Stimulated activated CD4-positive, alpha-beta T cell treated with anti-CD3 and anti-CD28 coated beads, TNF-alpha, amount 100 ng/mL, for 24 hours (primary cell): ENCODE measurements at places on chromosomes 4 and X.

- peak; percentile 28 for DNase-seq
These were observed 71.0 kb downstream of the AFF1 start for GRCh38 chr4:87005690-87006425.

GRCh38 chr4:140095694-140096482, 58.1 kb downstream of the MAML3 start:
- DNase-seq = peak; percentile 46

DNA sequence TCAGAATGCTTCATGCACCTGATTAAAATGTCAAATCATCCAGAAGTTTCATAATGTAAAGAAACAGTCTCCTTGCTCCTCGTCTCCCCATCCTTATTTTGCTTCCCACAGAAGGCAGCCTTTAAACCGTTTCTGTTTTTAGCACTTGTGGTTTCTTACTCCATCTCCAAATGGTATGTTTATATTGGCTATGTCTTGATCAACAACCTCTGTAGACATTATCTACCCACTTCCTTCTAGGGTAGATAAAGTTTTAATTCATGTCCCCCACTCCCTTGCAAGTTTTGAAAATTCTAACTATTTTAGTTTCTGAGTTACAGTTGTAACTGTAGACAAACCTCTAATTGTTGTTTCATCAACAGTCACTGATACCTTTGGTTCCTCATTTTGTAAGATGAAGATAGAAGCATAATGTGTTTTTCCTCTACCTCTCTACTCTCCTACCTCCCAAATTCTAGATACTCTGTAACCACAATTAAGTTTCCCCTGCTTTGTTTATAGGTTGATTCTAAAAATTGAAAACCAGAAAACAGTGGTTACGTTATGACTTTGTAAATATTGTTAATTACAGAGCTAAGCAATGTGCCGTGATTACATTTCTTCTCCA, 291.7 kb upstream of the GATB start:
- no peak for DNase-seq

GRCh38 chr4:53779025-53779424, 187.7 kb upstream of the LNX1 start:
- DNase-seq = no peak

- no peak for DNase-seq
These were observed 4.1 kb downstream of the OPHN1 start for GRCh38 chrX:68429216-68429615.

DNA sequence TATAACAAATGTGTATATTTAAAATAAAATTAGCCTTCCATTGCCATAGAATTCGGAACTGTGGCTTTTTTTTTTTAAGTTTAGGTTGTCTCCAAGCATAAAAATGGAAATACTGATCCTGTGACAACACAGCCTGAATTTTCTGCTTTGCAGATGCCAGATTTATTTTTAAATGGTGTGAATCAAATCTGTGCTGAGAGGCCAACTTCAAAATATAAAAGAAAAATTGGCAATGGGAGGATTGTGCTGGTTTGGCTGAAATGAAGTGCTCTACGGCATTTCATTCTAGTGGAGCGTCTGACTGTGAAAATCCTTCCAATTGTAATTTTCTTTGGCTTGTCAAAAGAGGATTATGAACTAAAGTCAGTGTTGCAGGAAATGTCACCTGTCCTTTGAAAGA, 580.3 kb upstream of the ZFP42 start:
- DNase-seq = no peak

- no peak for DNase-seq
These were observed 148.9 kb downstream of the AFF2 start for GRCh38 chrX:148649145-148649795.

DNA sequence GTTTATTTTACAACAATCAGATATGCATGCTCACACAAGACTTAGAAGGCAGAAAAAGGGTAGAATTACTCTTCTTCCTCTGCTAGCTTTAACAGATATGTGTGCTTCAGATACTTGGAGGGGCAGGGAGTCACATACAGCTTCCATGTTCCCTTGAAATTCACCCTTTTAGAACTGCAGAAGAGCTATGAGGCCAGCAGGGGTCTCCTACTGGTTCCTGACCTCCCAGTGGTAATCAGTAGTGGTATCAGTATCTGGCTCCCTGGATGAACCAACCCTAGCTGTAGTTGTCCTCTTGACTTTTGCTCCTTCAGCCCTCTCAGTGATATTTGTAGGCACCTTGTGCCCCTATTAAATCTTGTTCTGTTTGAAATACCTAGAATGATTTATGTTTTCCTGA, 81.5 kb downstream of the RCHY1 start:
- DNase-seq = no peak

GRCh38 chr4:164177153-164177552, 576.8 kb upstream of the SMIM31 start:
- DNase-seq = no peak

DNA sequence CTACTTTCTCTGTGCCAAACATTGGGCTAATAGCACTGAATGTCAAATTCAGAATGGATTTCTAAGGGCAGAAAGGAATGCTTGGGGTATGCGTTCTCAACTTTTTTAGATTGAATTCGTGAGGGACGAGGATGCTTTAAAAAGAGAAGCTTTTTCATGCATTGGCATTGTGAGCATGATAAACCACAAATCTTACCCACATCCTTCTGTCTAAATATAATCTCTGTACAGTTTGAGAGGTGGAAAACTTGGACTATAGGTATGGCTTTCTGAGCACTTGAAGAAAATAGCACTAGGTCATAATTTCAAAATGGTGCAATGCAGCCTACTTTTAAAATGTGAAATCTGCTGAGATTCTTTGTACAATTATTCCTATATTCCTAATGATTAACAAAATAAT, 71.4 kb upstream of the HHIP start:
- DNase-seq = no peak

DNA sequence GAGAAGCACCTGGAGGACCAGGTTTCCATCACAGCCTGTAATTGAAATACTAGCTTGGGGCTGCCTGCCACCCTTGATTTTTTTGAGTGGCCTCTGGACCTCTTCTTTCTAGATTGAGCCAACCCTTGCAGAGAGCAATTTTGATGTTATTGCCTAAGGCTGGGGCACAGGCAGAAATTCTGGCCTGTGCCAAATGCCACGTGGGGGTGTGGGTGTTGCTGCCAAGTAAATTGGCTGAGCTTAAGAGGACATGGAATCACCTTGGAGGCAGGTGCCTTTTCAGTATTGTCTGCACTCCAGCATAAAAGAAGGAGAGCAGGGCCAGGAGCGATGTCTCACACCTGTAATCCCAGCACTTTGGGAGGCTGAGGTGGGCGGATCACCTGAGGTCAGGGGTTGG, 286.1 kb upstream of the PRPS2 start:
- DNase-seq = no peak

DNA sequence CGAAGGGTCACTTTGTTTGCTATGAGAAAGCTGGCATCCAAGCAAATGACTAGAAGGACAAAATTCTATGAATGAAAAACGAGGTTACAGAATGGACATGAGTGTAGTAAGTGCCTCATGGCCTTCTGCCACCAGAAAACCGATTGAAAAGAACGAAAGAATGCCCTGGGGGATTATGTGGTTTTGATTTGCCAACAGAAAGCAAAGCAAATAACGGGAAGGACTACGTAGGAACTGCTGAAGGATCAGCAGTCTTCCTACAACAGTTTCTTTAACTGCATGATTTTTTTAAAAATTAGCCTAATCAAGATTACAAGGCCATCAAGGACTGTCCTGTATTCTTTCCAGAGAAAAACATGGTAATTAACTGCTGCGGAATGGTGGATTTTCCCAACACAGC, 50.6 kb downstream of the NRK start:
- no peak for DNase-seq

GRCh38 chr4:7285244-7286094, 93.1 kb downstream of the SORCS2 start:
- no peak for DNase-seq

DNA sequence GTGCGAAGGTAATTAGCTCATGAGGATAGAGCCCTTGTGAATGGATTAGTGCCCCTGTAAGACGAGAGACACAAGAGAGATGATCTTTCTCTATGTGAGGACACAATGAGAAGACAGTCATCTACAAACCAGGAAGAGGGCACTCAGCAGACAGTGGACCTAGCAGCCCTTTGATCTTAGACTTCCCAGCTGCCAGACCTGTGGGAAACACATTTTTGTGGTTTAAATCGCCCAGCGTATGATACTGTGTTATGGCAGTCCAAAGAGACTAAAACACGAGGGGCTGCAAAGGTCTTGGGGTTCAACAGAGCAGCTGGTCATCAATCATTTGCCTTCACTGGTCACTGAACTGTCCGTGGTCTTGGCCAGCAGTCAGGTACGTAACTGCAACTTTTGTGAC, 9.2 kb upstream of the SYNPO2 start:
- no peak for DNase-seq

- DNase-seq = no peak
These were observed 8.3 kb downstream of the SLITRK2 start for GRCh38 chrX:145825896-145826295.
